ENCODE measurements at places on chromosomes 3 and 15. TPM values are rescaled to one million over a fixed set of nuclear protein-coding genes. Genes with fewer than 3 reads are reported as not detected.

The DLEC1 gene
- under 0.01 TPM for total RNA-seq

The CISH gene
- 0.94 TPM for total RNA-seq

The CHL1 gene
- not detected for total RNA-seq

The EDEM1 gene
- 9.2 TPM for total RNA-seq

The PP2D1 gene
- total RNA-seq = not detected

The TRIM69 gene
- 18.1 TPM for total RNA-seq

The NUP210 gene
- not detected for total RNA-seq

Data from smooth muscle cell of the coronary artery (primary cell).